Activated T-cell treated with anti-CD3 and anti-CD28 coated beads for 48 hours (primary cell): ENCODE measurements at places on chromosomes 7 and 10.

DNA sequence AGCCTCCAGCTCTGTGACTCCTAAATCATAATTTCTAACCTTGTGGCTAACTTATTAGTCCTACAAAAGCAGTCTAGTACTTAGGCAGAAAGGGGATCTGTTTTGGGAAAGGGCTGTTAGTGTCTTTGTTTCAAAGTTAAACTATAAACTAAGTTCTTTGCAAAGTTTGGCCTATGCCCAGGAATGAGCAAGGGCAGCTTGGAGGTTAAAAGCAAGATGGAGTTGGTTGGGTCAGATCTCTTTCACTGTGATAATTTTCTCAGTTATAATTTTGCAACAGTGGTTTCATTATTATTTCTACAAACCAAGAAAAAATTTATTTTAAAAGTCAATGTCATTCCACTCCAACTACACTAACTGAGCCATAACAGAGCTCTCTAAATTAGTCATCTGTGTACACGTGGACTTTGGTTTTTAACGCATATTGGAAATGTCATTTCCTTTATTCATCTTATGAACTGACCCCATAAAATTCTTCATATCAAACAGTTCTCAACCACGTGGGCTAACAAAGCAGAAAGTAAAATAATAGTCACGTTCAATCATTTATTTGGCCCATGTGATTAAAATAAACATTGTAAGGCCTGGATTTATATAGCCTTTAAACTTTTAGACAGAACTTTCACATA lies 143.2 kb upstream of the C7orf33 start:
- no peak for DNase-seq

DNA sequence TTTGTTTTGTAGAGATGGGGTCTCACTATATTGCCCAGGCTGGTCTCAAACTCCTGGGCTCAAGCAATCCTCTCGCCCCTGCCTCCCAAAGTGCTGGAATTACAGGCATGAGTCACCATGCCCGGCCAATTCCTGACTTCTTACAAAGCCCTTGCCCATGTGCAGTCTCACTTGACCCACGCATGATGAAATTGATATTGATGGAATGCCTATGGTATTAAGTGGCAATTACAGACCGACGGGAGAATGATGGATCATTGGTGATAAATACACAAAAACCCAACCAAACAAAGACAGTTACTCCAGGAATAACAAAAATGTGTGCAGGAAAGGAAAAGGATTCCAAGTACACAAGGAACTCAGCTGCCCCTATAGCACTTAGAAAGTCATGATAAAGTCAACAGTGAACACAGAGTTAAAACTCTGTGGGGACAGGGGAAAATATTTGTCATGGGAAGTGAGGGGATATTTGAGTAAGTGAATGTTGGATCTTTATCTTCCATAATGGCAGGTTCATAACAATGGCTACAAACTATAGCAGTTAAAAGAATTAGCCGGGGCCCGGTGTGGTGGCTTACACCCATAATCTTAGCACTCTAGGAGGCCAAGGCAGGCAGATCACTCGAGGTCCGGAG lies 21.6 kb downstream of the HIP1 start:
- DNase-seq = no peak

- DNase-seq = no peak
Measured at GRCh38 chr10:84173501-84173929, at the start of gene GPR15LG. Gene GPR15LG, plus strand, starts transcription at chr10:84173801. Its CDS starts 51 bp downstream, at chr10:84173852.

GRCh38 chr10:124737708-124738107 lies 6.5 kb downstream of the FAM53B start:
- no peak for DNase-seq

GRCh38 chr7:156094350-156095146 lies 282.3 kb upstream of the SHH start:
- no peak for DNase-seq

DNA sequence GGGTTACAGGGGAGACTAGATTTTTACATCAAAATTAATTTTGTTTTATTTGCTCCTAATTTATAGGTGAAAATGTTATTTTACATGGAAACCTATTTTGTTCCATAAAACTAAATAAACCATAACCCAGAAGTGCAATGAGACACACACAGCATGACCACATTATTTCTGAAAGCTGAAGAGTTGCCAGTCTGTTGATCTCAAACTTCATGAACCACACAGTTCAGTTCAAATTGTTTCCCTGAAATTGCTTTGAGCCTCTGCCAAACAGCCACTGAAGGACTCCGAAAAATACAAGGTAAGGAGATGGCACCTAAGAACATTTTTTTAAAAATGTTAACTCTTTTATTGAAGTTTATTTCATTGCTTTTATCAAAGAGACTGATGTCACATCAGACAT lies 25.0 kb upstream of the ITGB8 start:
- no peak for DNase-seq

DNA sequence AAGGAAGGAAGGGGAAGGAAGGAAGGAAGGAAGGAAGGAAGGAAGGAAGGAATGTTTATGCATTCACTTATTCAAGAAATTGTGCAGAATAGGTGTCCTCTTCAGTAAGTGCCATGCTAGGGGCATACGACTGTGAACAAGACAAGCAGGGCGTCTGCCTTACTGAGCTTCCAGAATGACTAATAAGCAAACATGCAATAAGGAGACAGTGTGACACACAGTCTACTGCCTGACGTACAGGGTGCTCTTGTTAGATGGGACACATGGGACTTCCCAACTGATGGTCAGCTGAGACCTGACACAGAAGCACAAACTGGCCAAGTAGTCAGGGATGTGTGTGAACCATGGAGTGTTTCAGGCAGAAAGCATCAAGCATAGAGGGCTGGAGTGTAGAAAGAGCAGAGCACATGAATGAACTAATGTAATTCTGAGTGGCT lies 18.2 kb downstream of the DNAJC12 start:
- no peak for DNase-seq

DNA sequence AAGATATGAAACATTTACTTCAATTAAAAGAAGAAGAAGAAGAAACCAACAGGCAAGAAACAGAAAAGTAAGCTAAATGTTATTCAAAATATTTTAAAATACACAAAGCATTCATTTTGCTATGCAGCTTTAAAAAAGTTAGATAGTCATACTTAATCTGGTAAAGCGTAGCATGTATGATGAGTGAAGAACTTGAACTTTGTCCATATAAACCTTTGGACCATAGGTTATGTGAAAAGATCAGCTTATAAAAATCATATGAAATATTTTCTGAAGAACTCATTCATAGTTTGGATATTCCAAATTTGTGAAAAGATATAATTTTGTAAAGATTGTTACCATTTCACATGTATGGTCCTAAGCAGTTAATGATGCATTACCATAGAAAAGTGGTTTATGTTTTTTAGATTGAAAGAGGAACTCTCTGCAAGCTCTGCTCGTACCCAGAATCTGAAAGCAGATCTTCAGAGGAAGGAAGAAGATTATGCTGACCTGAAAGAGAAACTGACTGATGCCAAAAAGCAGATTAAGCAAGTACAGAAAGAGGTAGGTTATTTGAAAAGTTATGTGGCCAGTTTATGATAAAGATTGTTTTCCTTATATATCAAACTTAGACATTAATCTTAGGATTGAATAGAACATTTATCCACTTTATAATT lies 37.3 kb downstream of the KIF20B start:
- no peak for DNase-seq

- DNase-seq = no peak
Measured at GRCh38 chr10:86046845-86047460, 319.6 kb downstream of the GRID1 start.
